ENCODE measurements at places on chromosomes 1 and 21.

DNA sequence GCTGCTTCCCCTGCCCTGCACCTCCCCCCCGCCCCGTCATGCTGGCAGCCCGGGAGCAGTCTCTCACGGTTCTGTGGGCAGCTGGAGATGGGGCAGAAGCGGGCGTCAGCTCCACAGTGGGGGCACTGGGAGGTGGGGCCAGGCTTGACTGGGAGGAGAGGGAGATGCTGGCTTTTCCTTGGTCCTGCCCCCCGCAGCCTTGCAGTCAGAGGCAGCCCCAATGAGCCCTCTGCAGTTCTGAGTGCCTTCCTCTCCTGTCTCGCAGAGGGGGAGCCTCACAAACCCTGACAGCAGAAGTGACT lies 21.7 kb downstream of the ARHGEF10L start:
- no peak for DNase-seq

DNA sequence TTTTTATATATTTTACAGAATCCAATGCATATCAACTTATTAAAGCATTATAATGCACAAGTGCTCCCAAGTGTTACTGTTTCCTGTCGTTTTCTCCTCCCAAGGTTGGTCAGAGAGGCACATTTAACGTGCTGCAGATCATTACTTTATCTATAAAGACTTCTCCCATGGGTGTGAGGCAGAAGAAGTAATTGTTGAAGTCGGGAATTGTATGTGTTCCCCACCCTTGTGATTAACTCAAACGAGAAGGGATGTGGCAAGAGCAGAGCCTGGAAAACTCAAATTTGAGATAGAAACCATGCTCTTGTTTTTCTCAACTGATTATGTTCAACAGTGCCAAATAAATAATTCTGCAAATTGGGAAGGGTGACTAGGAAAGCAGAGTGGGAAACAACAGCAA lies 412.5 kb upstream of the ADAMTS5 start:
- no peak for DNase-seq

DNA sequence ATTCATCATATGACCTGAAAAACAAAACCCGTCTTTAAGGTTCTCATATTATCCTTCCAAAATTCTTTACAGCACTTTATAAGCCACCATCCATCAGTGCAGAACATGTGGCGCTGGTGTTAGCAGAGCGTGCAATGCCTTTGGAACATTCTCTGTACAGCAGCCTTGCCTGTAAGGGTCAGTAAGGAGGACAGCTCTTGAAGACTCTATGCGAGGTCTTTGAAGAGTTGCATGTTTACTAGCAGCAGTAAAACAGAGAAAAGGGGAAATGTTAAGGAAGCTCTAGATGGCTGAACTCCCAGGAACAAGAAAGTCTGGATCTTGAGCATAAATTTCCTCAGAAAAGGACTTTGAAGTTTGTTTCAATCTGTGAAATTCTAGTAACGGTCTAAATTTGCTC lies 365.6 kb downstream of the DUSP10 start:
- no peak for DNase-seq

DNA sequence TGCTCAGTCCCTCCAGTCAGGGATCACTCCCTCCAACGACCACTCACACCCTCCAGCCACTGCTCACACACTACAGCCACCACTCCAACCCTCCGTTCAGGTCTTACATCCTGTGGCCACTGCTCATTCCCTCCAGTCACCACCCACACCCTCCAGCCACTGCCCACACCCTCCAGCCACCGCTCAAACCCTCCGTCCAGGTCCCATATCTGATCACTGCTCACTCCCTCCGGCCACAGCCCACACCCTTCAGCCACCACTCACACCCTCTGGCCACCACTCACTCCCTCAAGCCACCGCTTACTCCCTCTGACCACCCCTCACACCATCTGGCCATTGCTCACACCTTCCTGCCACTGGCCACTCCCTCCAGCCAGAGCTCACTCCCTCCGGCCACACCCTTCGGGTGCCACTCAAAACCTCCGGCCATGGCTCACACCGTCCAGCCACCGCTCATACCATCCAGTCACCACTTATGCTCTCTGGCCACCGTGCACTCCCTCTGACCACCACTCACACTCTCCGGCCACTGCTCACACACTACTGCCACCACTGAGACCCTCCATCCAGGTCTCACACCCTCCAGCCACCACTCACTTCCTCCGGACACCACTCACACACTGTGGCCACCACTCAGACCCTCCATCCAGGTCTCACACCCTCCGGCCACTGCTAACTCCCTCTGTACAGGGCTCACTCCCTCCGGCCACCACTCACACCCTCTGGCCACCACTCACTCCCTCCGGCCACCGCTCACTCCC lies 4.7 kb upstream of the TFF1 start:
- DNase-seq = no peak

GRCh38 chr1:209742409-209743144 lies 13.3 kb upstream of the TRAF3IP3 start:
- no peak for DNase-seq

GRCh38 chr1:104991702-104992101 lies 1242.0 kb downstream of the AMY1C start:
- no peak for DNase-seq

- no peak for DNase-seq
Observed at GRCh38 chr1:115114308-115114707, 25.0 kb upstream of the TSPAN2 start.

DNA sequence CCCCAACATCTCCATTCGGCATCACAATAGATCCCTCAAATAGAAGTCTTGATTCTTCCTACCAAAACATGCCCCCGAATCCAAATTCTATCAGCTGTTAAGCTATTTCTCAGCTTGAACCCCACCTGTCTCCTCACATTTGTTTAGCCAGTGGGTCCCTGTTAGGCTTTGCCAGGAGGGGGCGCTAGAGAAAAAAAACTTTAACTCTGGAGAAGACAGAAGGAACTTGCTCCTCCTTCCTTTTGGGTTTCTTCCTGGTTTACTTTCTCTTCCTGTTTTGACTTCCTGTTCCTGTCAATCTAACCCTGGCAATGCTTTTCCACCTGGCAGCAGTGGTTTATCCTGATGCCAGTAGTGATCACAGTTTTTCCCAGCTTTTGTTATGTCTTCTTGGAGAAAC lies 95.6 kb upstream of the KCNK1 start:
- DNase-seq = no peak

GRCh38 chr1:74223453-74223852 lies 11.7 kb upstream of the TNNI3K start:
- DNase-seq = no peak

GRCh38 chr1:118563981-118564951 lies 379.2 kb upstream of the SPAG17 start:
- no peak for DNase-seq

GRCh38 chr1:62142496-62142895 lies 52.2 kb upstream of the L1TD1 start:
- DNase-seq = no peak

DNA sequence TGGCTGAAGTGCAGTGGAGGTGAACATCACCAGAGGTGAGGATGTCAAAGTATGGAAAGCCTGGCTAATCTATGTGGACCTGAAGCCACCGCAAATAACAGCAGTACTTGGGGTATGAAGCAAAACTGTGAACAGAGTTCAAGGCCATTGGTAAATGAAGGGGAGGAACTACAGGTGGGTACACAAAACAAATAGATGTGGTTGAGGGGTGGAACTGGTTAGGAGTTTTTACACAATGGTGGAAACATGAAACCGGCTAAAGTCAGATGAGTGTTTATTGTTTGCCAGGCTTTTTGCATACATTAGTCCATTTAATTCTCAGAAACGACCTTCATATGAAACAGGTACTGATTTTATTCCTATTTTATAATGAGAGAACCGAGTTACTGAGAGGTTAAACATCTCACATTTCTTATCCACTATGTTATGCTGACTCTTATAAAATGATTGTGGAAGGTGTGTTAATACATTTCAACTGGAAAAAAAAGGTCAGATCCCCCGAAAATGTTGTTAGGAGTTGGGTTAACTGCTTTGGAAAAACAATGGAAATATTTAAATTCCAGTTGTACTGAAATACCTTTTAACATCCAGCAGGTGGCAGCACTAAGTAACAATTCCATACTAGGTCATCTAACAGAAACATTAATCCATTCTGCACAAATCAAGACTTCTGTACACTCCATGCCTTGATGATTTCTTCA lies 44.3 kb upstream of the GTF2B start:
- DNase-seq = no peak

DNA sequence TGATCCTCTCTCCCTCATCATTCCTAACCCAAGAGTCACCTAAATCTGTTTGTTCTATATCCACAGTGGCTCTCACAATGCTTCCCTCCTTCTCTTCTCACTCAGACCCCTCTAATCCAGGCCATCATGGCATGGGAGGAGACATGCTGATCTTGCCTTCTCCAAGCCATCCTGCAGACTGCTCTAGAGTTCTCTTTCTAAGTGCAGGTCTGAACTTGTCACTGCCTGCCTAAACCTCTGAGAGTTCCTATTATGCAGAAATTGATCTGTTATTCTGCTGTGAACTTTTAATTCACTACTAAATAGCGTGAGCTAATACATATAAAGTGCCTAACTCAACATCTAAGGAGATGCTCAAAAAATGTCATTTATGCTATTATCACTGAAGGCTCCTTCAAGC lies 26.8 kb downstream of the LAMC2 start:
- no peak for DNase-seq

DNA sequence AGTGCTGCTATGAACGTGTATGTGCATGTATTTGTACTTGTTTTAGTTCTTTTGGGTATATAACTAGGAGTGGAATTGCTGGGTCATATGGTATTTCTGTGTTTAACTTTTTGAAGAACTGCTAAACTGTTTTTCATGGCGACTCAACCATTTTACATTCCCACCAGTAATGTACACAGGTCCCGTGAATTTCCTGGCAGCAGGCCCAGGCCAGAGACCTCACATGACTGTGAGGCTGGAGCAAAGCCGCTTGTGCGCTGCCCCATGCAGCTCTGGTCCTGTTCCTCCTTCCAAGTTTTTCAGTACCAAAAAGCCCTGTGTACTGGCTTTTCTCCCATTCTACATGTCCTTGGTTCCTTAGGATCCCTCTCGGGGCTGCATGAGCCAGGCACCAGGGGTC lies 29.6 kb downstream of the ACOT11 start:
- DNase-seq = peak; percentile 92

GRCh38 chr1:48948562-48948961 lies 171.9 kb upstream of the BEND5 start:
- DNase-seq = no peak

GRCh38 chr1:57881639-57882038 lies 457.8 kb upstream of the DAB1 start:
- DNase-seq = no peak

DNA sequence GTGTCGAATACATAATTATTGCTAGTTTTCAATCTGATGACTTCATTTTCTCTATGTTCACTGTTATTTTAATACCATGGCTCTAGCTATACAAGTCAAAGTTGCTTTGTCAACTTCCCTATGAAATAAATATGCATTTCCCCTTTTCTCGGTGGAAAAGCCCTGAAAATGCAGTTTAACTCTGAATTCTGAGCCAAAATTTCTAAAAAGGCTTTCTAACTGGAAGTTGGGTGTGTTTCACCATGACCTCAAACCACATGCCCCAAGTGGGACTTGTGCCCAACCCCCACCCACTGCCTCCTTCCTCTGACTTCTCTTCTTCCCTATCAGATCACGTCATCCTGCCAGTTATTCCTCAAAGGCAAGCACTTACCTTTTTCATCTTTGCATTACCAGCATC lies 8.9 kb downstream of the MKNK1 start:
- peak; percentile 89 for DNase-seq

DNA sequence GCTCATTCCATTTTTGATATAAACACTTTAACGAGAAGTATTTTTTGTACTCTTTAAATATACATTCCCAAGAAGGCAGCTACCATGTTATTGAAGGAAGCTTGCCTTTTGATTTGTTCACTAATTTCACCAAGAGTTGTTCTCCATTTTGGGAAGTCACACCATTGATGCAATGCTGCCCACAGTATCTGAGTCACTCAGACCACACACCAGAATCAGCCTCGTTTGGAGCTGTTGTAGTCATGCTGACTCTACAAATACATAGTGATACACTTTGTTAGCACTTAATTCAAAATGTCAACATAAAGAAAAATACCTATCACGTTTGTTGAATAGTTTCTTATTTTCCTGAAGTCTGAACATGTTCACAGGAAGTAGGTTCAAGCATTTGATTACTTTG lies 78.7 kb downstream of the PAPPA2 start:
- no peak for DNase-seq

DNA sequence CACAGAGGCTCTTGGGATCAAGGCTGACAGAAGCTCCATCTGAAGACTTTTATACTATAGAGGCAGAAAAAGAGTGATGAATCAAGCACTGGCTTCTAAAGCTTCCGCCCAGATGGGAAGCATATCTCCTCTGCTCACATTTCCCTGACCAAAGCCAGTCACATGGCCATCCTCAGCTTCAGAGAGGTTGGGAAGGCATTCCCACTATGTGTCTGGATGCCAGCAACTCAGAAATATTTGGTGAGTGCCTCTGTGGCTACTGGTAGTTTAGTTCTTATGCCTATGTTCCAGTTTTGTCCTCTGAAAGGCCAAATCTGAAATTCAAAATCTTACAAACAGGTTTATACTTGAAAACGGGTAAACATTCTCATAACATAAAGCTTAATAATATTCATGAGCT lies 9.9 kb upstream of the DISC1 start:
- no peak for DNase-seq

DNA sequence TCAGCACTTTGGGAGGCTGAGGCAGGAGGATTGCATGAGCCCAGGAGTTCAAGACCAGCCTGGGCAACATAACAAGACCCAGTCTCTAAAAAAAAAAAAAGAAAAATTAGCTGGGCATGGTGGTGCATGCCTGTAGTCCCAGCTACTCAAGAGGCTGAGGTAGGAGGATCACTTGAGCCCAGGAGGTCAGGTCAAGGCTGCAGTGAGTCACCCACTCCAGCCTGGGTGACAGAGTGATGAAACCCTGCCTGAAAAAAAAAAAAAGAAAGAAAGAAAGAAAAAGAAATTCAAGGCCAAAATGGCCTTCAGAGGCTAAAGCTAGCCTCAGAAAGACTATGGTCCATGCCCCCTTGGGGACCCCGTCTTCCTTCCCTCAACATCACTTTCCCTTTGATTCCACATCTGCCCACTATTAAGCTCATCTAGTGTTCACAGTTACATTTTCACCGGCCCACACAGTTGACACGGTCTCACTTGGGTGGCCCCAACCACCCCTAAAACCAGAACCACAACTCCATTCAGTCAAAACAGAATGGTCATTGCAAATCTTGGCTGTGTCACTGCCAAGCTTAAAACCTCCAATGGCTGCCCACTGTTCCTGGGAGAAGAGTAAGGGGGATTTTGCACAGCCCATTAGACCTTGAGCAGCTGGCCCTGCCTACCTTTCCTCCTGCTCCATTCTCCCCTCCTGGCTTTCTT lies 2.1 kb upstream of the CAPN8 start:
- no peak for DNase-seq

- DNase-seq = no peak
Observed at GRCh38 chr1:80933346-80933745, 867.4 kb upstream of the ADGRL2 start.

- DNase-seq = no peak
Observed at GRCh38 chr21:37811711-37812110, 104.5 kb downstream of the KCNJ6 start.

- no peak for DNase-seq
Observed at GRCh38 chr21:34790834-34791233, 122.0 kb downstream of the CLIC6 start.

Measured in cardiac septum (tissue), 1 donor.